Activated T-cell treated with anti-CD3 and anti-CD28 coated beads, Interleukin-2, amount 50 U/mL, for 72 hours (primary cell): ENCODE measurements at places on chromosomes 16 and 17. TPM values are rescaled to one million over a fixed set of nuclear protein-coding genes. Genes with fewer than 3 reads are reported as not detected.

The EFNB3 gene
- not detected for total RNA-seq

DNA sequence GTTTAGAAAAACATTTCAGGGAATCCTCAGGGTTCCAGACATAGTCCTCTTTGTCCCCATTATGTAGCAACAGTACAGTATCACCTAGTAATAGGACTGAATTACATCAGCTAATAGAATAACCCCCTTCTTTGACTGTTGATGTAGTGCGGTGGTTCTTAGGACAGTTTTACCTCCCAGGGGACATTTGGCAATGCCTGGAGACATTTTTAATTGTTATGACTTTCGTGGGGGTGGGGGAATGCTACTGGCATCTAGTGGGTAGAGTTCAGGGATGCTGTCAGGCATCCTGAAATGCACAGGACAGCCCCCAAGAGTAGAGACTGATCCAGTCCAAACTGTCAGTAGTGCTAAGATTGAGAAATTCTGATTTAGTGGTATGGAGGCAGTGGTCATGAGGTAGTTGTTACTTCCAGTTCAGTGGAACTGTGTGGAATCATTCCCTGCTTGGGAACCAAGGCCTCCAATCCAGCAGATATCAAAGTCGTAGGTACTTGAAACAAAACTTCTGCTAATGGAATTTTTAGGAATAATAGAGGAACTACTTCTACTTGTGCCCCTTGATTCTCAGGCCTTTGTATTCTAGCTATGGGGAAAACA is 20.3 kb downstream of the NF1 start:
- DNase-seq = no peak

- DNase-seq = no peak
Measured at GRCh38 chr16:50500171-50500874, 47.9 kb upstream of the NKD1 start.

DNA sequence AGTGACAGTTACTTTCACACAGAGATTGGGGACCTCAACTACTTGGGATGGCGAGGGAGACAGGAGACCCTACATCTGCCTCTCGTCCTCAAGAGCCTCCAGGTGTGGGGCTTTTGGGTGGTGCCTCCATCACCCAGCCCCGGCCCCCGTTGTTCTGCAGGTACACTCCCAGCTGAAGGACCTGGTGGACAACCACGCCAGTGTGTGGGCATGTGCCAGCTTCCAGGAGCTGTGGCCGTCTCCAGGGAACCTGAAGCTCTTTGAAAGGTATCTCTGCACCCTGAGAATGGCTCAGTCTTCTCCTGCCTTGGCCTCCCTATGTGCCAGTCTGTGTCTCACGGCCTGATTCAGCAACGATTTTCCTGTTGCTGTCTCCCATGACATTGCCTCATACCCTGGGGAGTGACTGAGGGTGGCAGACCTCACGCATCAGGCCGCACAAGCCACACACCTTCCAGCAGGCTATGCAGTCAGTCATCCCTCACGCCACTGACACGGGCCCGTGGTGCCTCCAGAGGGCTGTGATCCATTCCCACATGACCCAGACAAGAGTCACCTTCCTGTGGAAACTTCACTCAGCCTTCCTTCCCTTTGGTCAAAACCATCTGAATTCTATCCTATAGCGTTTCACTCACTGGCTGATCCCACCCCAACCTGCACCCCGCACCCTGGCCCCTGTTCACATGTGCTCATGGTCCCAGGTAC is 3.7 kb downstream of the CCNF start:
- DNase-seq = no peak

The ERN2 gene
- total RNA-seq = 0.24 TPM

DNA sequence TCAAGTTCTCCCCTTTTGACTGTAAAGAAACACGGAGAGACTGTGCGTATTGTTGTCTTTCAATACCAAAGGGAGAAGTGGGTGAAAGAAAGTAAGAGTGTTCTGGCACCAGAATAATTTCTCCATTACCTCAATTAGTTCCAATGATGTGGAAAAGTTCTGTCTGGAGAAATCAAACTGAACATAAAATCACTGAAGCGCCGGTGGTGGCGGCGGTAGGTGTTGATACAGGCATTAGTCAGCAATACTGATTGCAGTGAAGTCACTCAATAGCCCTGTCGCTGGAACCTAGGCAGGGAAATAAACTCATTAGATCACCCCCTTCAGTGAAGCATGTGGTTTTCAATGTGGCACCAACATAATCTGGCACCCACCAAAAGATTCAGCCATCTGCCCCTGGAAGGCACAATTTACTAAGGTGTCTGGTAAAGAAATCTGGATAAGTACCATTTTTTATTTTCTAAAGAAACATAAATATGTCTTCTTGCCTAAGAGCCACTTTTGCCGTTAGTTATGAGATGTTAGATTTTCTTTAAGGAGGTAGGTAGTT is 274.2 kb upstream of the SOX9 start:
- DNase-seq = no peak

DNA sequence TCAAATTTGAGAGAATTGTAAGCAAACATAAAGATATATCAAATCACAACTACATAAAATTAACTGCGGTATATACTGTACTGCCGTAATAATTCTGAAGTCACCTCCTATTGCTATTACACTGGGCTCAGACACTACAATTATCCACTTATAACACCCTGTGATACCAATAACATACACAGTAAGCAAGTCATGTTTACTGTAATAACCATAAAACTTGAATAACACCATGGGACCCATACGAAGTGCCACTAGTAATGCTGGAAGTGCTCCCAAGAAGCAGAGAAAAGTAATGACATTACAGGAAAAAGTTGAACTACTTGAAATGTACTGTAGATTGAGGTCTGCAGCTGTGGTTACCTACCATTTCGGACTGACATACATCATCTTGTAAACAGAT is 24.0 kb downstream of the CMC2 start:
- no peak for DNase-seq

- no peak for DNase-seq
Measured at GRCh38 chr17:79078476-79079190, 4.0 kb downstream of the ENGASE start.
